Stimulated activated CD8-positive, alpha-beta memory T cell treated with anti-CD3 and anti-CD28 coated beads, Interleukin-2, amount 100 ng/mL, for 48 hours (primary cell): ENCODE measurements at places on chromosomes 11 and 22.

- DNase-seq = no peak
Observed at GRCh38 chr22:48089601-48090331, 1327.3 kb downstream of the TBC1D22A start.

GRCh38 chr11:36744375-36745168, 146.5 kb upstream of the RAG2 start:
- peak; percentile 47 for DNase-seq

DNA sequence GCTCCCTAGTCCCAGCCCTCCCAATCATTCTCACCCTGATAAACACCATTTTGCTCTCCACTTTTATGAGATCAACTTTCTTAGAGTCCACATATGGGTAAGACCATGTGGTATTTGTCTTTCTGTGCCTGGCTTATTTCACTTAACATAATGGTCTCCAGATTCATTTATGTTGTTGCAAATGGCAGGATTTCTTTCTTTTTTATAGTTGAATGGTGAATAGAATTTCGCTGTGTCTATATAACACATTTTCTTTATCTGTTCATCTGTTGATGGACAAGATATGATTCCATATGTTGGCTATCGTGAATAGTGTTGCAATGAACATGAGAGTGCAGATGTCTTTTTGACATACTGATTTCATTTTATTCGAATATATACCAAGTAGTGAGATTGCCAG, 367.4 kb upstream of the ARHGAP42 start:
- DNase-seq = no peak

GRCh38 chr11:23509023-23509422, 648.7 kb upstream of the CCDC179 start:
- DNase-seq = no peak

GRCh38 chr11:76661834-76662434, 8.6 kb downstream of the LRRC32 start:
- no peak for DNase-seq

DNA sequence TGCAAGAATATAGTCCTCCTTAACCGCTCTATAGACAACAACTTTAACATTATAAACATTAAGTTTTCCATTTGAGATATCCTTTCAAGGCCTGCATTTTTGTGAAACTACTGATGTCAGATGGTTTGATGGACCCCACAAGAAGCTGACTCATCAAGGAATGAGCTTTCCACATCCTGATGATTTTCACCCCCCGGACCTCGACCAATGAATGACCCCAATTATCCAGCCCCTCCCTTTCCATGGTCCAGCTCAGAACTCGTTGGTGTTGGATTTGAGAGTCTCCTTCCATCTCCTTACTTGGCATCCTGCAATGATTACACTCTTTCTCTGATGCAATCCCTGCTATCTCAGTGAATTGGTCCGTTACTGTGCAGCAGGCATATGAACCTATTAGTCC, 31.8 kb upstream of the GUCY1A2 start:
- no peak for DNase-seq
